ENCODE measurements at places on chromosomes 2 and 18.

- DNase-seq, result no peak
These were observed 225.0 kb downstream of the FHOD3 start for GRCh38 chr18:36522509-36522908.

GRCh38 chr2:15687243-15687642 is 95.6 kb downstream of the DDX1 start:
- no peak for DNase-seq

DNA sequence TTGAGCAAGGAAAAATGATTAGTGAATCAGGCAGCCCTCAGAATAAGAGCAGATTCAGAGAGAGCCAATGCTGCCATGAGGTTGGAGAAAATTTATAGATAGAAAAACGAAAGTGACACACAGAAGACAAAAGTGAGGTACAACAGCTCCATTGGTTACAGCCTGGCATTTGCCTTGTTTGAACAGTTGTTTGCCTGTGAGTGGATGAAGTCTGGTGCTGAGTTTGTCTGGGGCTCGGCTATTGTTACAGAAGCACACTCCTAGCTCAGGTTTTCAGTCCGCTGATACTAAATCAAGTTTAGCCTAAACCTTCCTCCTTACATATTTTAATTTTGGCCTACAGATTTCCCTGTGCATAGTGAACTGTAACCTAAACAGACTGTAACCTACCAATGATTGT is 387.8 kb upstream of the RAB12 start:
- DNase-seq, result no peak

DNA sequence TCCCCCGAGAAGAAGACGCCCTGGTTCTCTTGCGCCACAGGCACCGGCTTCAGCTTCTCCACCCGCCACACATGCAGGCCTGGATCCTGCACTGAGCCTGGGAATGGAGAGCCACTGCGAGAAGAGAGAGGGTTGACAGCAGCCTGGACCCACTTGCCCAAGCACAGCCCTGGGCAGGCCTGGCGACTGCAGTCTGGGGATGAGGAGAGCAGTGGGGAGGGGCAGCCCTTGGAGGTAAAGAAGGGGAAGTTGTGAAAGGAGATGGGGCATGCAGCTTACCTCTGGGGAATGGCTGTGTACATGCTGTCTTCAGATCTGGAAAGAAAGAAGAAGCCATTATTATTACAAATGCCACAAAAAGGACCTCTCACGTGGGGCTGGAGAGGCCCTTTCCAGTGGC is 8.3 kb downstream of the CAPG start:
- DNase-seq, result no peak

- no peak for DNase-seq
These were observed 58.6 kb downstream of the LHCGR start for GRCh38 chr2:48696881-48697280.

DNA sequence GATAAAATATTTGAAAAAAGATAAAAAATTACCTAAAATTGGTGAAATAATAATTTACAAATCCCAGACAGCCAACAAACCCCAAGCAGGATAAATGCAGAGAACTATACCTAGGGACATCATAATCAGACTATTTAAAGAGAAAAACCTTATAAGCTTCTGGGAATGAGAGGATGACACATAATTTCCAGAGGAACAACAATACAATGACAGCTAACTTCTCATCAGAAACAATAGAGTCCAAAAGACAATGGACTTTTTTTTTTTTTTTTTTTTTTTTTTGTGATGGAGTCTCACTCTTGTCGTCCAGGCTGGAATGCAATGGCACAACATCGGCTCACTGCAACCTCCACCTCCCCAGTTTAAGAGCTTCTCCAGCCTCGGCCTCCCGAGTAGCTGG is 65.2 kb downstream of the SOCS6 start:
- DNase-seq, result no peak

DNA sequence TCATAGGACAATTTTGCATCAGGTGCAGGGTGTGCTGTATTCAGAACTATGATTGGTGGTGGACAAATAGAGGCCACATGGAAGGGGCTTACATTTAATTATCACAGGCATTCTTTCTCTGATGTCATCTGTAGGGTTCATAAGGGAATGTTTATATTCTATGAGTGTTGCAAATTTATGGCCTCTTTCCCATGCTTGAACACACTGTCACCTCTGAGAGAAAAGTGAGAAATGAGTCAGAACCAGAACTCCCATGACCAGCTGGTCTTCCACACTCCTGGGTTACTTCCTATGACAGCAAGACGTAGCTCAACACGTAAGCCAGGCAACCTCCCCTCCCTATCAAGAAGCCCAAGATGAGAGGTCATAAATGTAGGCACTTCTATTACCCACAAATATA is 310.8 kb downstream of the PIEZO2 start:
- DNase-seq, result no peak

- DNase-seq, result no peak
These were observed 45.3 kb upstream of the SPAG16 start for GRCh38 chr2:213238753-213239495.

DNA sequence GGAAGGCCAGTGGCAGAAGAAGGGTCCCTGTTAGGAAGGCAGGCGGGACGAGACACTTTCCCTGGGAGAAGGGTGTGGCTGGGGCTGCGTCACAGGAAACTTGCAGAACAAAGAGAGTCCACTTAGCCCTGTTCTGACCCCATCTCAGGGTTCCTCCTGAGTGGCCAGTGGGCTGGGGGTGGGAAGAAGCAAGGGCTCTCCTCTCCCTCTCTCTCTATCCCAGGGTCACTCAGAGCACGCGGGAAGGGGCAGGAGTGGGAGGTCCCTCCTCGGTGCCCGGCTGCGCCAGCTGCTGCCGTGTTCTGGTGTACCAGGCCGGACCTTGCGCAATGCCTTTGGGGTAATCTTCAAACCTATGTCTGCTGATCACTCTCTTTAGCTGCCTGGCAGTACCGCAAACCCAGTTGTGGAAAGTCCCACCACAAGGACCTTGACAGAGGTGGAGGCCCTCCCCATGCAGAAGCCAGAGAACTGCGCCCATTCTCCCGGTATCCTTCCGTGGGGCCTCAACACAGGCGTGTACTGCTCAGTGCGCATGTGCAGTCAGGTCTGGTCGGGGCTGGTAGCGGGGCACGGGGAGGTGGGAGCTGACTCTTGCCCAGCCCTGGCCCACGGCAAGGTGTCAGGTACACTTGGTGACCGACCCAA is 47.8 kb upstream of the ST3GAL5 start:
- DNase-seq, result no peak

GRCh38 chr18:24006712-24007313 is 7.7 kb upstream of the TTC39C start:
- no peak for DNase-seq

DNA sequence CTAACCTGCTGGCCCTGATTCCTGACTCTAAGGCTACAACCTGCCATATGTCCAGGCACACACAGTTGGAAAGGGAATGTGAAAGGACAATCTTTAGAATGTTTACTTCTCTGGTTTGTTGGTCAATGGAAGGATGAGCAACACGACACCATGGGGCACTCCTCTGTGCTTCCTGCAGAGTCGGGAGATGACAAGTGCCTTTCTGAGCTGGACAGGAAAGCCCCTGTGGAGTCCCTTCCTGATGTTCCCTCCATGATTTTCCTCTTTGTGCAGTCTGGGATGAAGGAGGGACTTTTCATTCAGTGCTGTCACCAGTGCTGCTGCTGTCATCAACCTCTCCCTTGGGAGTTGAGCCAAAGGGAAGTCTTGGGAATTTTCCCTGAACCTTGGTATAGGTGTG is 22.6 kb upstream of the SERPINB7 start:
- no peak for DNase-seq

- DNase-seq, result no peak
These were observed 156.3 kb downstream of the DOCK10 start for GRCh38 chr2:224885836-224886547.

- DNase-seq, result no peak
These were observed 320.5 kb downstream of the CTNNA2 start for GRCh38 chr2:79833235-79833878.

DNA sequence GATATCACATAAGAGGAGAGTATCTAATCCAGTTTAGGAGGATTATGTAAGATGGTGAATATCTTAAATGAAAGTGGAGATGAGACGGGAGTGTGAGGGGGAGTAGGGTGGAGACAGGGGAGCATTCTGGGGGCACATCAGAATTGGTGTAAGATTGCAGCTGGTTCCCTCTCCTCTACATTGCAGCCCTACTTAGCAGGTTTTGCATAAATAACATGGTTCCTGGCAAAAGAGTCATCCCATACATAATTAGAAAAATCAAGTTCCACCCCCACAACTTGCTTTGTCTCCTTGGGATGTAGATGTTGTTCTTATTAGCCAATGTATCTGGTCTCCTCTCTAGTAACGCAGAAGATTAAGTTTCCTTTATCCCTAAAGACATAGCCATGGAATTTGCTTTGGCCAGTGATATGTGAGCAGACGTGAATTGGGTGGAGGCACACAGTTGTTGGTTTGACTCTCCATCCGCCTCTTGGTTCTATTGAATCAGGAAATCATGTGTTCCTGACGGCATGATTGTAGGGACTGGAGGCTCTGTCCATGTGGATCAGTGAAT is 137.9 kb downstream of the KLHL14 start:
- no peak for DNase-seq

DNA sequence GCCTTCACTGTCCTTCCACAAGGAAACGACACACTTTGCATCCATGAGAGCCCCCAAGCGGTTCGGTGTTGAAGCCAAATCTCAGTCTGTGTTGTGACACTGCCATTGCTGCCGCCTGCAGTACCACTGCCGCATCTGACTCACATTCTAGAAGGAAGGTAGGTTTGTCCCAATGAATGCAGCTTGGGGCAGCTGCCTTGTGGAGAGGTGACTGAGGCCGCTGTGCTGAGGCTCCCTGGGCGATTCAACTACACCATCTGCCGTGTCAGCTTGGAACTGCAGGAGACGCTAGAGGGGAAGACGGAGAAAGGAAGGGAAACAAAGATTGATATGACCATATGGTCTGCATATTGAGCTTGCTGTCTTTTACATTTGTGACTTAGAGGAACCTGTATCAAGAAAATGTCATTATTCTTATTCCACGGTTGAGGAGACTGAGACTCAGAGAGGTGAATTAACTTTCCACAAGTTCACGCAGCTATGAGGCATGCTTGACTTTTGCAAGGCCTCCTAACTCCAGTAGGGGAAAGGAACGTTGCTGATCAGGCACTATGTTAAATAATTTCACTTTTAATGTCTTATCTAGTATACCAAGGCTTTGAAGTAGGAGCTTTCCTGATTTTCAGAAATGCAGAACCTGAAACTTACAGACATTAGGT is 43.5 kb upstream of the LMAN1 start:
- DNase-seq, result peak; percentile 42

- no peak for DNase-seq
These were observed 1.8 kb downstream of the LCLAT1 start for GRCh38 chr2:30448866-30449265.

- DNase-seq, result no peak
These were observed 100.2 kb downstream of the PTGR3 start for GRCh38 chr18:75108579-75109318.

GRCh38 chr18:49973592-49973991 is 160.3 kb upstream of the ACAA2 start:
- no peak for DNase-seq

DNA sequence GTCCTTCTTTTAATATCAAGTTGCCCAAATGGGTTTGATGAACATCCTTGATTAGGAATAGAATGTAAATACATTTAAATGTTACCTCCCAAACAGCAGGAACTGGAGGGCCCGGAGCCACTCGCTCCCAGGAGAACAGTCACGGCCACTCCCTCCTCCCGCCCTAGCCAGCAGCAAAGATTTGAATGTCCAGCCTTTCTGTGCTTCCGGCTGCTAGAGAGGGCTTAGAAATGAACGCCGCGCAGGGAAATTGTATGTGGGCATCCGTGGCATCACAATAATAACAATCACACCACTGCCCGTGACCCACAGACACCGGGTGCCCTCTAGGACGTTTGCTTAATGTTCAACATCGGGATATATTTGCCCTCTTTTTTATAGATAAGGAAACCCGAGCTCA is 164.9 kb upstream of the SALL3 start:
- no peak for DNase-seq

DNA sequence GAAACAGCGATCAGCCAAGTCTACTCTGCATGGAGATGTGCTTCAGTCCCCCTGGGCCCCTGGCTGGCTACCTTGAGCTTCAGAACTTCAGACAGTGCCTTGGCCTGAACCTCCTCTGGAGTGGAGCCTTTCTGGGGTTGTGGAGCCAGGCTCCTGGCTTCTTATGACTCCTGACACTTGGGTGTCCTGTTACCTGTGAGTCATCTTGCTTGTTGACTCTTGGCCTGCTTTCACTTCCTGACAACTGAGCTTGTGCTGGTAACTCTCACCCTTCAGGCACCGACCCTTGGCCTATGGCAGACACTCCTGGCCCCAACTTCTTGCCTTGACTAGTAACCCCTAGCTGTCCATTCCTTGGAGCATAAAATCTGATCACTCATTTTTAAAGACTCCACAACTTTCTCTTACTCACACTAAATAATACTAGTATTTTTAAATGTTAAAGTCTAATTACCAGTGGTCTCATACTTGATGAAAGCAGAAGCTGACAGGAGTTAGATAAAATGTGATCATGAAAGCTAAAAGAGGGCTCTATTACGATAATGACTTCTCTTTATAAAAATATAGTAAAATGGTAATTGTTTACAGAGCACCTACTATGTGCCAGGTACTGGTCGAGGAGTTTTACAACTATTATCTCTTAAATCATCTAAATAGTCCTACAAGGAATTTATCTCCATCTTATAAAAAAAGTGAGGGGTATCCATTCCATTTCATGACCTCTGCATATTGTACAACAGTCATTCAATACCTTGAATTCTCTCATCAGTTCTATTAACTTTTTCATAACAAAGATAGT is 46.3 kb upstream of the VIT start:
- no peak for DNase-seq

DNA sequence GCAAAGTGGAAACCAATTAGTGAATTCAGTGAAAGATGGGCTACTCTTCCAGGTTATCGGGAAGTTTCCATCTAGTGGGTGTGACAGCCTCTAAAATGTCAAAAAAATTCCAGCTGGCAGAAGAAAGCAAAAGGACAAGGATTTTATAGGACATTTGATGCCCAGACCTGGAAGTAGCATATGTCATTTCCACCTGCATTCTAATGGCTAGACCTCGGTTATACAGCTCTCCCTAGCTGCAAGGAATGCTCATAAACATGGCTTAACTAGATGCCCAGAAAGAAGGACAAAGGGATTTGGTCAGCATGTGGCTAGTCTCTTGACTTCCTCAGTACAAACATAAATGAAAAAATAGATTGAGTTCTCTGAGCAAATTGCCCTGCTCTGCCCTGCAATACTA is 215.4 kb downstream of the NYAP2 start:
- DNase-seq, result no peak

GRCh38 chr2:74206180-74206688 is 7.8 kb downstream of the MTHFD2 start:
- no peak for DNase-seq

DNA sequence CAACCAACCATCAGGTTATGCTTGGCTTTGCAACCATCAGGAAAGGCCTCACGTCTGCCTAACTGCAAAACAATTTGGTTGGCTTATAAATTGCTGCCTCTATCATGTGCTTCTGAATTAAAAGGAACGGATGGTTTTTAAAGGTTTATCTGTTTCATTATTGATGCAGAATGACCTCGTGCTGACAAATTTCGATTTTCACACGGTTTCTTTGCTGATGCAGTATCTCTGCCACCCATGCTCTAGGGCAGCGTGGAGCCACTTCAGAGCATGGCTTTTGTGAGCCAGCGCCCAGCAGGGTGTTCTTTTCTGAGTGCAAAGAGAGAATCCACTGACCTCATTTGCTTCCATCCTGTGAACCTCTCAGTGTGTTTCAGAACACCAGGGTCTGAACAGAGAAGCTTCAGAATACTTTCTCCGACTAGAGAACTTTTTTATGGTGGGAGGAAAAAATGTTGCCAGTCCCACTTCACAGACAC is 143.1 kb upstream of the L3MBTL4 start:
- DNase-seq, result no peak
